ENCODE measurements at places on chromosomes 12 and 14. TPM values are rescaled to one million over a fixed set of nuclear protein-coding genes. Genes with fewer than 3 reads are reported as not detected.

The REM2 gene
- not detected for total RNA-seq

GRCh38 chr14:53128303-53129028 is 24.7 kb downstream of the DDHD1 start:
- no peak for DNase-seq

DNA sequence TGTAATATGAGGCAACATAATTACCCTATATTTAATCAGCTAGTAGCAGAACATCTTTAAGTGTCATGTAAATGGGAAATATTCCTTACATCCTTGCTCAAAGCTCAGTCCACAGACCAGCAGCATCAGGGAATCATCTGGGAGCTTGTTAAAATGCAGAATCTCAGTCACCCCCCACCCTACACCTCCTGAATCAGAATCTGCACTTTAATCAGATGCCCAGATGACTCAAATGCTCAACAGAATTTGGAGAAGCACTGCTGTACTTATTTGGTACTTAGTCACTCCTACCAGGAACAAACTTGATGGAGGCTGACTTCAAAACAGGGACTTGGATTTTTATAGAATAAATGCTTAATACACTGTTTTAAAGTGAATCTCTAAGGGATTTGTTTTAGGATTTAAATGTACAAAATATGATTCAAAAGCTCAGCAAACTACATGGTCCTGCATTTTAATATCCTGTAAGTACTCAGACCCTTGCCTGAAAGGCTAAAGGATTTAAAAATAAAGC is 96.5 kb downstream of the ARMH4 start:
- no peak for DNase-seq

GRCh38 chr12:93279565-93280412 is 97.9 kb upstream of the NUDT4 start:
- DNase-seq = no peak

DNA sequence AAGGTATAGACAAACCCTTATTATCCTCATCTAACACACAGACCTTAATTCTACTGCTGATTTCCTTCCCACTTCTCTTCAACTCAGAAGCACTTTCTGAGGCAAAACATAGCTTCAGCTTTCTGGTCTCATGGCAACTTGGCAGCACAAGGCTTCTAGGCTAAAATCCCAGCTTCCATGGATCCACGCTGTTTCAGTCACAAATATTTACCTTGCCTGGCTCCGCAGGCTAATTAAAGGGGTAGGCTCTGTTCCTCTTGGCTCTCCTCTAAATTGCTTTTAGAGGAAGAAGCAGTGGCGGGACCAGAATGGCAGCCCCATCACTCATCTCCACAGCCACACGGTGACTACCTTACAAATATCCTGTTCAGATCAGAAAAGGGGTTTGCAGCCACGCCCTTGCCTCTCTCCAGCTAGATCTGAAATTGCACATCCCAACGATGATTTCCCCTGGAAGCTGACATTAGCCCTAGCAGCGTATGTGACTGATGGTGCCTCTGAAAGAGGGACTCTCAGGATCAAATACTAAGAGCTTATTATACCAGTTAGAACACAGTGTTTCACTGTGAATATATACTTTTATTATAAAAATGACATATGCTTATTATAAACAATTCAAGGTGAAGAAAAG is 221.5 kb upstream of the NUDT4 start:
- peak; percentile 48 for DNase-seq

DNA sequence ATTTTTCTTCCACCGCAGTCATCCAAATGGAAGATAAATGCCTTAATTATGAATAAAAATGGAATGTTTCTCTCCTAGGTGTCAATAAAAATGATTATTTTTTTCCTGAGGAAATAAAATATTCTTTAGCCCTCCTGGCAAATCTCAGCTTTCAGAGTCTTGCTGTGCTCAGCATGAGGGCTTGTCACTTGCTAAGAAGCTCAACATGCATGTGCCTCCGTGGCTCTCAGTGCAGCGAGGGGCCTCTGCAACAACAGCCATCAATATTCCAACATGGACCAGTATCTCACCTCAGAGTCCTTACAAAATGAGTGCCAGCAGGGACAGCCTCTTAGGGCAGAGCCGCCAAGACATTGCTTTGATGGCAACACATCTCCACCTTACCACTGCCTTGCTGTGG is 159.5 kb upstream of the TMPO start:
- no peak for DNase-seq
